ENCODE measurements at places on chromosomes 7 and 10. TPM values are rescaled to one million over a fixed set of nuclear protein-coding genes. Genes with fewer than 3 reads are reported as not detected.

NKX2-3 gene
- not detected for total RNA-seq

PRSS1 gene
- total RNA-seq, result 0.96 TPM

SEMA3A gene
- 22.1 TPM for total RNA-seq

GBX1 gene
- 0.62 TPM for total RNA-seq

CPN1 gene
- not detected for total RNA-seq

ATG9B gene
- total RNA-seq, result 1.7 TPM

CPEB3 gene
- 0.92 TPM for total RNA-seq

GIMAP1 gene
- total RNA-seq, result not detected

TAS2R5 gene
- 0.24 TPM for total RNA-seq

GDF2 gene
- not detected for total RNA-seq

MNX1 gene
- total RNA-seq, result 1.2 TPM

CALCR gene
- total RNA-seq, result 4.0 TPM

PRPS1L1 gene
- not detected for total RNA-seq

TRIP6 gene
- total RNA-seq, result 95.7 TPM

ACBD7 gene
- total RNA-seq, result 6.1 TPM

JAKMIP3 gene
- total RNA-seq, result 0.42 TPM

AGAP9 gene
- total RNA-seq, result 5.3 TPM

NPC1L1 gene
- total RNA-seq, result not detected

FBXL13 gene
- 0.97 TPM for total RNA-seq

NODAL gene
- 151 TPM for total RNA-seq

PAOX gene
- total RNA-seq, result 1.3 TPM

NKX1-2 gene
- total RNA-seq, result 57.8 TPM

PTN gene
- 17.3 TPM for total RNA-seq

KCNH2 gene
- total RNA-seq, result 9.5 TPM

DYDC2 gene
- total RNA-seq, result 0.97 TPM

GCK gene
- 2.8 TPM for total RNA-seq

TLX1 gene
- 0.11 TPM for total RNA-seq

RPEL1 gene
- total RNA-seq, result not detected

NXPH1 gene
- total RNA-seq, result 0.37 TPM

EN2 gene
- total RNA-seq, result 0.04 TPM

MUC12 gene
- 10.4 TPM for total RNA-seq

EBF3 gene
- total RNA-seq, result 1.4 TPM

TMEM229A gene
- 0.42 TPM for total RNA-seq

WNT8B gene
- 0.10 TPM for total RNA-seq

TCAF2 gene
- total RNA-seq, result 0.07 TPM

NUTM2B gene
- 0.59 TPM for total RNA-seq

MSMB gene
- 0.89 TPM for total RNA-seq

TAS2R16 gene
- not detected for total RNA-seq

HYAL4 gene
- 0.11 TPM for total RNA-seq

DDC gene
- total RNA-seq, result 0.48 TPM

UCN3 gene
- total RNA-seq, result not detected
